T1000 (cell line): ENCODE measurements at places on chromosomes 2 and 18.
A peak's percentile ranks its signal among the peaks of the same experiment; 100 is the strongest.

GRCh38 chr2:10832203-10832936, 19.8 kb upstream of the PDIA6 start:
- peak; percentile 38 for DNase-seq

DNA sequence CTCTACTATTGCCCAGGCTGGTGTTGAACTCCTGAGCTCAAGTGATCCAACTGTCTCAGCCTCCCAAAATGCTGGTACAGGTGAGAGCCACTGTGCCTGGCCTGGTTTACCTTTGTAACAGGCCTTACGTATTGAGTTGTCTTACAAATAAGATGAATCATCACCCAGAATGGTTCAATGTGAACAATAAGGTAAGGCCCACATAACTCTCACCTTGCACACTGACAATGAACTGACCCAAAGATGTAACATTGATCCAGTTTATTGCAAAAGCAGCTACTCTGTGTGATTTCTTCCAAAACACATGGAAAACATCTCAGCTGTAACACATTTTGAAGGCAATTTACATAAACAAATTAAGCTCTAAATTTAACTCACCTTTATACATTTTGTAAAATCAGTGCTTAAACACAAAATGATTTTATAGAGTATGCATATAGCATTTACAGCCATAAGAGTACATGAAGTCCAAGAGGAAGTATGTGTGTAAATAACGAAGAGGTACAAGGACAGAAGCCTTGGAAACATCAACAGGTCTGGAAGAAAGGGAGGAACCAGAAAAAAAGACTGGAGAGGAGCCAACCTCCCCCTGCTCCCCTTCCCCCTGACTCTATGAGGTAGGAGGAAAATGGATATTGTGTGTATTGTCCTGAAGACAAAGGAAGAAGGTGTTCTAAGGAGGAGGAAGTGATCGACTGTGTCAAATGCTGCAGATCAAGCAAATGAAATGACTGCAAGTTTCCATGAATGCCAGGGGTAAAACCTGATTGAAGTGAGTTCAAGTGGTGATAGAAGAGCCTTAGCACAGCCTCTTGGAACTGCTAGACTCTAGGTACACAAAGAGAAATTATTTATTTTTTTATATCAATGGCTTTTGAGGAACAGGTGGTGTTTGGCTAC, 5.6 kb upstream of the WDFY1 start:
- DNase-seq: no peak

- no peak for DNase-seq
Observed at GRCh38 chr2:189402932-189403331, 38.3 kb upstream of the WDR75 start.

GRCh38 chr18:65409261-65409660, 341.6 kb upstream of the CDH7 start:
- no peak for DNase-seq

DNA sequence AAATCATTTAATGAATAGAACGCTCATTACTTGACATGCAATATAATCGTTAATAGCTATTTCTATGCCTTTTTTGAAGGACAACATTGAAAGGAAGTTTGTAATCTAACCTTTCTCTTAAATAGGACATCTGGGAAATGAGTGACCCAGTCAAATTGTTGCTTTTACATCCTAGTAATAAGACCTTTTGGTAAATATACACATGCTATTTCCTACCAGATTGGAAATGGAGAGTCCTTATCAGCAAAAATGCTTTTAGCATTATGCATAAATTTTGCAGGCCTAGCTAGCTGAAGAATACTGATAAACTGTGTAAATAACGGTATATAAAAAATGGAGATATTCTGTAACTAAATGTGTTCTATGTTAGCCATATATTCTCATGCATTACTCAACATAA, 567.3 kb upstream of the DSEL start:
- DNase-seq: no peak

GRCh38 chr2:226121046-226121738, 678.4 kb downstream of the IRS1 start:
- no peak for DNase-seq

DNA sequence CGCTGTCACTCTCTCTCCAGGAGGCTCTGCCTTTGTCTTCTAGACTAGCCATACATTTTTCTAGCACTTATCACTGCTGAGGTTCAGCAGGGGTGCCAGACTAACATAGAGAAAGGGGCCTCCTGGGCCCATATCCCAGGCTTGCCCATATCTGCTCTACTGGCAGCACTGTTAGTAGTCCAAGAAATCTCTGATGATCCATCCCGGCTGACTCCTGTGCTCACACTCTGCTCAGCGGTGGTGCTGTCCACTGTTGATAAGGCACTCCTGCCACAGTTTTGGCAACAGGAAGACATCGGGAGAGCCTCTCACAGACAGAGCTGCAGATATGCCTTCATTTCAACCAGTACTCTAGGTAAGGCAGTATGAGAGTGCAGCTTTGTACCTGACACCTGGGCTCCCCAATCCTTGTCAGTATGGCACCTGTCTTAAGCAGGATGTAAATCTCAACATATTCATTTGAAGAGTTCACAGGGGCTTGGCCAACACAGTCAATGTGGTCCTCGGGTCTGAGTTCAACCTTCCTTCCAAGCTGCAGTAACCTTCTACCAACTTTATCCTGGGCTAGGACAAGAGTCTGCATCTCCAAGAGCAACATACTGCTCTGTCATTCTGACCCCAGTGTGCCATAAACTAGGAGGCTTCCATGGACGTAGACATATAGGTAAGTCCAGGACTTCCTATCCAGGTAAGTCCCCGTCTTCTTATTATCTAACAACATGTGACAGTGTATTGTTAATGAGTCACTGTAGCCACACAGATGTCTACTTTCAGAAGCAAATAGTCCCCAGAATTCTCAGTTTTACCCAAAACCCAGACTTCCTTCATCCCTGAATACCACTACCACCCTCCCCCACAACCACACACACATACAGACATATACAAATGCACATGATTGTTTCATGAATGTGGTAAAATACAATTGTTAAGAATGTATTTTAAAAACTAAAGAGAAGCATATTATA, 16.2 kb downstream of the KLF7 start:
- no peak for DNase-seq

- no peak for DNase-seq
Observed at GRCh38 chr2:113200236-113200635, 26.5 kb downstream of the PSD4 start.

- DNase-seq: no peak
Observed at GRCh38 chr2:47218899-47219525, 63.9 kb upstream of the STPG4 start.

- no peak for DNase-seq
Observed at GRCh38 chr2:201622306-201622970, 20.9 kb downstream of the TMEM237 start.

GRCh38 chr2:34549710-34550345, 950.7 kb upstream of the FAM98A start:
- DNase-seq: no peak

DNA sequence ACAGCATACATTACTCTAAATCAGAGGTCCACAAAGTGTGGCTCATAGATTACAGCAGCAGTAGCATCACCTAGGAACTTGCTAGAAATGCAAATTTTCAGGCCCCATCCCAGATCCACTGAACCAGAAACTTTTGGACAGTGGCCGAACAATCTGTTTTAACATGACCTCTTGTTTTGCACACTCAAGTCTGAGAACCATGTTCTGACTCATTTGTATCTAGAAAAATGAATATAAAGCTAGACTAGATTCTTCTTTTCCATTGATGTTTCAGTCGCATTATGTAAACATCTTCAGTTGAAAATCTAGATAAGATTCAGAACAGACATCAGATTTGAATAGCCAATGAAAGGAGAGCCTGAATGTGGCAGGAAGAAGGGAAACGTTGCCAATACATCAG, 608.8 kb downstream of the LRP1B start:
- no peak for DNase-seq

DNA sequence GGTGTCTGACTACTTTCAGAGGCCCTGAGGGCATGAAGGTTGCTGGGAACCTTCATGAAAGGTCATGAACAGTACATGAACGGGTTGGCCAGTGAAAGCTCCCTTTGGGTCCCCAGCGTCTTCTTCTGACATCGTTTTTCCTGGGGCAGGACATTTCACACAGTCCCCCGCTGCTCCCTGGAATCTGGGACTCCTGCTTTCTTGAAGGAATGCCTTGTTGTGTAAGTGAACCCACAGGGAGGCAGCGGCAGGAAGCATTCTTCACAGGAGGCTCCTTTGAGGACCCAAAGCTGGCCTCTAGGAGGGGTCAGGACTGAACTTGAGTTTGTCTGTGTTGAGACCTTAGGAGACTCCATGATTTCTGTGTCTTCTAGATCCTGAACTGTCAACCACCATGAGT, 144.3 kb downstream of the KCNE4 start:
- no peak for DNase-seq

- DNase-seq: no peak
Observed at GRCh38 chr2:241096979-241097378, 5.1 kb downstream of the MTERF4 start.

DNA sequence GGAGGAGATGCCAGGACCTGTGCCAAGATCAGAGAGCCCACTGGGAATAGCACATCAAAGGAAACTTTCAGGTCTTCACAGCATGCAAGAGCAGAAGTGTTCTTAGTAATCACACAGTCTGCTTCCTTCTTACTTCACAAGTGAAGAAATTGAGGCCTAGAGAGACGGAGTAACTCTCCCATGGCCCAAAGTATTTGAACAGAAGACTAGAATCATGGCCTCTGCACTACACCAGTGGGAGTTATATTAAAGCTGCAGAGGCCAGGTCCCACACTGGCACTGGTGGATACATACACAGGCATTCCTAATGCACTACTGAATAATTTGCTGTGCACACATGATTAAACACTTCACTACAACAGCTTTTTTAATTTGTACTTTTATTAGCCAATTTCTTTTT, 107.6 kb upstream of the RMP24 start:
- DNase-seq: no peak

DNA sequence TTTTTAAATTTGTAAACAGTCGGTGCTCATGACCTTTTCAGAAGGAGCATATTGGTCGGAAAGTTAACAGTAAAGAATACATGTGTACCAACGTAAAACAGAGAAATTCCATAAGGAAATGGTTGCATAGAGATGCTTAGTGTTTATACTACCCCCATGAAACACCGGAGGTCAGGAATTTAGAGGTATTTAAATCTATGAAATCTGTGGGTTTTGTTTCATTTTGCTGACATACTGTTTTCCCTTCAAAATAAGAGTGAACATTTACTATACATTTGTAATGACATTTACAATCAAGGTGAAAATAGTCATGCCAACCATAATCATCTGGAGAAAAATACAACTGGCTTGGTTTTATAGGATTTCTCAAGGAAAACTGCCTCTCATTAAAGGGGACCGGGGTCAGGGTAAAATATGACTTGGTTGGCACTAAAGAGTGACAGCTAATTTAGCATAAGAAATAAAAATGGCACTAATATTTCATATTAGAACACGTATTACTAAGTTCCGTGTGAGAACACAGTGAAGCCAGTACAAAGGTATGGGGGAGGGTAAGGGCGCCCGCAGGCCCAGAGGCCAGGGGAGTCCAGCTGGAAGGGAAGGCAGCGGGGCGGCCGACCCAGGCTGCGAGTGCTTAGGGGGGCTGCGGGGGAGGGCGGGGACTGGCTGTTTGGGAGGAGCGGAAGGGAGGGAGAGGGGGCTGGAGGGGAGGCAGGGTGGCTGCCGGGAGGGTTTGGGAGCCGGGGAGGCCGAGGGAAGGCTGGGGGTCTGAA, 1.1 kb upstream of the RNU4ATAC start:
- peak; percentile 40 for DNase-seq

DNA sequence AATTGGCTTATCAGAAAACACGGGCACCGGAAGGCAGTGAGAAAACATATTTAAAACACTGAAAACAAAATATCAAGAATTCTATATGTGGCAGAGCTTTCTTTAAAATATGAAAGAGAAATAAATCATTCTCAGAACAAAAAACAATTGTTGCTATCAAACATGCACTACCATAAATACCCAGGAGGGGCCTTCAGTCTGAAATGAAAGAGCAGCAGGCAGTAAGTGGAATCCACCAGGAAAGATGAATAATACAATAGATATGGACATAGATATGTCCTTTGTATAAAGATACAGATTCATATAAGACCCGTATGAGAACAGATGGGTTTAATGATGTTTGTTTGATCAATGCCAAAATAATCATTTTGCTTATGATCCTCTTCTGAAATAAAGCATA, 142.0 kb downstream of the TMEM18 start:
- DNase-seq: no peak

DNA sequence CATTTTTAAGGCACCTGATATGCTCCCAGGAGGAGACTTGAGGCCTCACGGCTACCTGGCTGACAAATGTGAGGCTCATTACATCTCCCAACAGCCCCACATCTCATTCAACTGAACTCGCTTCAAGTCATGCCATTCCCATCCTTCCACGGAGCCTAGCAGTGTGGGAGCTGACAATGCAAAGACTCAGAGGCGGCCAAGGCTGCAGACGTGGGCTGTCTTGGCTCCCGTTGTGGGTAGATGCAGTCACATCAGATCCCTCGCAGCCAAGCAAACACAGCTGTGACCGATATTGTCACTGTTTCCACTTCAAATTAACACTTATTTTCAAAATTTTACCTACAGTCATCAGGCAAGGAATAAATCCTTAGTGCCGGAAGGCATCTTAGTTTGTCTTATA, 64.0 kb upstream of the TRIB2 start:
- no peak for DNase-seq

- no peak for DNase-seq
Observed at GRCh38 chr18:75222407-75222806, 11.8 kb downstream of the TSHZ1 start.

- DNase-seq: no peak
Observed at GRCh38 chr18:48412339-48412929, 3.3 kb upstream of the ZBTB7C start.

DNA sequence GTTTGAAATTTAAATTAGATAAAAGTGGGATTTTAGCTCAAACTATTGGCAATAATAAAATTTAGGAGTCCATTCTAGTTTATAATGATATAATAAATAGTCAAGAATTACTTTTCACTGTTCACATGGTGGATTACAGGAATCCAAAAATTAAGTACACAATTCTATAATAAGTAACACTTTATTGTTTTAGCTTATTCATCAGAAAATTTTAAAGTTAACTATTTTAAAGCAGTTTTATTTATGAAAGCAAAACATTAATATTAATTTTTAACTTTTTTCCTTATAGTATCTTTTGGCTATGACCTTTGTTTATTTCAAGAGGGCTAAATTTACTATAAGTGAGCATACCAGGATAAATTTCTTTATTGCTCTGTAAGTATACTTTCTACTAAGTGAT, 11.4 kb downstream of the SPDYA start:
- DNase-seq: no peak

GRCh38 chr18:9630444-9630843, 16.1 kb upstream of the PPP4R1 start:
- no peak for DNase-seq

- DNase-seq: no peak
Observed at GRCh38 chr2:171703574-171704347, 16.5 kb downstream of the DYNC1I2 start.

- no peak for DNase-seq
Observed at GRCh38 chr2:172643142-172643541, 87.3 kb downstream of the PDK1 start.

GRCh38 chr2:45812011-45812500, 160.6 kb downstream of the PRKCE start:
- no peak for DNase-seq
